ENCODE measurements at places on chromosomes 1 and 21.

GRCh38 chr1:232890340-232890943 lies 60.0 kb upstream of the NTPCR start:
- no peak for DNase-seq

DNA sequence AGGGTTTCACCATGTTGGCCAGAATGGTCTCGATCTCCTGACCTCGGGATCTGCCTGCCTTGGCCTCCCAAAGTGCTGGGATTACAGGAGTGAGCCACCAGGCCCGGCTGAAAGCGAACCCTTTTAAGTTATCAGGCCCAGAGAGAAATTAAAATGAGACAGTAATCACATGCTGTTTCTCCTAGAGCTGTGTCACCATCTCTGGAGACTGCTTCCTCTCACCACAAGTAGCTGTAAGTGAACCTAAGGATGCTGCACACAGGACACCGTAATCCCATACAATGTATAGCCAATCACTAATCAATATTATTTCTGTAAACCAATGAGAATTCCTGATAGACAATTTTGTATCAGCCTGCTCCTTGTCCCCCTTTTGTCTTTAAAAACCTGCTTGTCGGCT lies 5.7 kb upstream of the CSTB start:
- DNase-seq, result no peak

DNA sequence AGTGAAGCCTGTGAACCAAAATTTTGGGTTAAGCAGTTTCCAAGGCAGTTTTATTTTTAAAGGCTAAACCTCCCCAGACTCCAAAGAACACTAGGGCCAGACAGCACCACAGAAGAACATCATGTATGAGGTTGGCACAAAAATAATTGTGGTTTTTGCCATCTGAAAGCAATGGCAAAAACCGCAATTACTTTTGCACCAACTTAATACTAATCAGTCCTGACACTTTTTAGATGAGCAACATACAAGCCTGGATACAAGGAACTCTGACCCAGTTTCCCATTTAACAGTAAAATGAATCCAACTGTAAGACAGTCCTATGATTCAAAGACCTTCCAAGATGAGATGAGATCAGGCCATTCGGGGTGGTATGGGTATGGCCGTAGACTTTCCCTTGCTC lies 46.8 kb downstream of the CNIH3 start:
- DNase-seq, result no peak

- DNase-seq, result no peak
Observed at GRCh38 chr1:46767649-46768282, 31.1 kb upstream of the CYP4B1 start.

- no peak for DNase-seq
Observed at GRCh38 chr1:31757204-31757679, 6.9 kb downstream of the ADGRB2 start.

DNA sequence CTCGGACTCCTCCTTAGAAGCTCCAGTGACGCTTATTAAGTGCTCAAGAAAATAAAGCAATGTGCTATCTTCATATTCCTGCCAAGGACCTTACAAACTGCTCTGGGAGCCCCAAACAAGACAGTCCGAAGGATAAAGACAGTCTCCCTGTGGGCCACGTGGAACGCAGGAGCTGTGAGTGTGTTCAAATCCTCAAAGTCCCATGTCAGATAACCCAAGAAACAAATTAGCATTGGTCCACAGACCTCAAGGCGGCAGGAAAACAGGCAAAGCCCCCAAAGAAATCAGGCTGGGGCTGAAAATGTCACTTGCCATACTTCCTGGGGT lies 3.0 kb upstream of the NAV1 start:
- DNase-seq, result no peak

GRCh38 chr1:217522277-217522676 lies 108.6 kb downstream of the GPATCH2 start:
- no peak for DNase-seq

DNA sequence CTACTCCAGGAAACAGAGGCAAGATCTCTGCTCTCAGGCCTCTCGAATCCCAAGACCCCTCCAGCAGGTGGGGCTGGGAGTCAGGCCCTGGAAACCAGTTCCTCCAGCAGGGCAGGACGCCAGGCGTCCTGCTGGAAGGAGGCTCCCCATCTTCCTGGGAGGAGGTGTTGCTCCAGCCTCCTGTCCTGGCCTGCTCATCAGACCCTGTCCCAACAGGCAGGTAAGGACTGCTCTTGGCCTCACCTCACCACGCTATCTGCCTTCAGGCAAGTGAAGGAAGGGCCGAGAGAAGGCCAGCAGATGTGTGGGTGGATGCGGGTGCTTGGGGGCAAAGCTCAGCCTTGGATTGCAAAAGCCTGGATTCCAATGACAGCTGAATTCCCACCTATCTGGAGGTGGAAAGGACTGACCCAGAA lies 82.9 kb downstream of the SSBP3 start:
- no peak for DNase-seq

DNA sequence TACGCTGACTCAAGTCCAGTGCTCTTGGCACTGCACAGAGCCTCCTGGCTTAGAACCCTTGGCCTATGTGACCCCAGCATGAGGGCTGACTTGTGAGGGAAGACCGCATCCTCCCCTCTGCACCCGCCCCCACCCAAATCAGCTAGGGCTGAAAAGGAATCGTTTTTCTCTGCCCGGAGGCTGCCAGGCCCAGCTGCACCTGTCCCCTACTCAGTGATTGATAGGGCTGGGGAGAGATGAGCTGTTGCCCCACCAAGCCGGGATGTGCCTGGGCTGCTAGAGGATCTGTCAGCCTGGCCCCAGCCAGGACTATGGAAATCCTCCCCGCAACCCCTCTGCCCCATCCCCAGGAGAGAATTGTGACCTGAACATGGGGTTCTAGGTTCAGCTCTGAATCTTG lies 20.6 kb downstream of the MYOG start:
- DNase-seq, result no peak

DNA sequence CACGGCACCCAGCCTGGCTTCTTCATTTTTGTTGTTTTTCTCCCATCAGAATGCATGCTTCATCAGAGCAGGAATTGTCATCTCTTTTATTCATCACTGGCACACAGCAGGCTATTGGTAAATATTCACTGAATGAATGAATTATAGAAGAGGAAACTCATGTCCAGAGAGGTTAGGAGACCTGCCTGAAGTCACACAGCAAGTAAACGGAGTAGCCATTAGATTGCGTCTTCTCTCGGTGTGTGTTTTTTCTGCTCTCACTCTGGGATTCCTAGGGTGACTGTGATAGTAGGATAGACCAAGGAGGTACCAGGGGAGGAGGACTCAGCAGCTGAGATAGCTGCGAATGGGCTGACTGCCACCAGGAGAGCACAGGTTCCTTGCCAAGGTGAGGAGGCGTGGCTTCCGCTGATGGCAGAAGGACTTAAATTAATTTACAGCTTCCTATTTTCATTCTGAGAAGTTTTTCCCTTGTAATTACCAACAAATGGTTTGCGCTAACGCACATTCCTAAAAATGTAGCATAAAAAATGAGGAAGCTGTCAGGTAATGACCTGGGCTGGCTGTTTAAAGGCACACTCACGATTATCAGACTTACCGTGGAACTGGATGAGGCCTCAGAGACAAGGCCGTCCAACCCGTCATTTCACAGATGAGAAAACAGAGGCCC lies 4.5 kb upstream of the NCMAP start:
- no peak for DNase-seq

- DNase-seq, result no peak
Observed at GRCh38 chr1:212774584-212774983, 17.0 kb downstream of the NSL1 start.

DNA sequence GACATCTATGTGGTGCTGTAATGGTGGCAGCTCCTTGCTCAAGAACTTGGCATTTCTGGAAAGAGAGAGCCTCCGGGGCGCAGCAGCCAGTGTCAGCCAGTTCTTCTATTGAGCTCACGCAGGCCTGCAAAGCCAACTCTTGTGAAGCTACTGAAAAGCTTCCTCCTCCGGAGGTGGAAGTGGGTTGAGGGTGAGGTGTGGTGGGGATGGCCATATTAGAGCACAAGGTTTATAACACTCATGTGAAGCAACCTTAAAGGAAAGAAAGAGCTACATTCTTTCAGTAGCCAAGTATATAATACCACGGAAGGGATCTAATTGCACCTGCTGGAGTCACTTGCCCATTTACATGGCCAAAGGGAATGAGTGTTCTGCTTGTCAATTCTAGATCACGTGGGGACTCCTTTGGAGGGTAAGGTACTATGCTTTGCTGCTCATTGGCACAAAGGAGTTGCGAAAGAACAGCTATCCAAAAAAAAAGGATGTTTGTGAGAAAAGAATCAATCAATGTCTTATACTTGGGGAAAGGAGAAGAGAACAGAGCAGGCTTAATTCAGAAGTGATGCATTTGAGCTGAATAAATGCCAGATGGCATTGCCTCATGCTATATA lies 18.3 kb upstream of the MAP10 start:
- no peak for DNase-seq

DNA sequence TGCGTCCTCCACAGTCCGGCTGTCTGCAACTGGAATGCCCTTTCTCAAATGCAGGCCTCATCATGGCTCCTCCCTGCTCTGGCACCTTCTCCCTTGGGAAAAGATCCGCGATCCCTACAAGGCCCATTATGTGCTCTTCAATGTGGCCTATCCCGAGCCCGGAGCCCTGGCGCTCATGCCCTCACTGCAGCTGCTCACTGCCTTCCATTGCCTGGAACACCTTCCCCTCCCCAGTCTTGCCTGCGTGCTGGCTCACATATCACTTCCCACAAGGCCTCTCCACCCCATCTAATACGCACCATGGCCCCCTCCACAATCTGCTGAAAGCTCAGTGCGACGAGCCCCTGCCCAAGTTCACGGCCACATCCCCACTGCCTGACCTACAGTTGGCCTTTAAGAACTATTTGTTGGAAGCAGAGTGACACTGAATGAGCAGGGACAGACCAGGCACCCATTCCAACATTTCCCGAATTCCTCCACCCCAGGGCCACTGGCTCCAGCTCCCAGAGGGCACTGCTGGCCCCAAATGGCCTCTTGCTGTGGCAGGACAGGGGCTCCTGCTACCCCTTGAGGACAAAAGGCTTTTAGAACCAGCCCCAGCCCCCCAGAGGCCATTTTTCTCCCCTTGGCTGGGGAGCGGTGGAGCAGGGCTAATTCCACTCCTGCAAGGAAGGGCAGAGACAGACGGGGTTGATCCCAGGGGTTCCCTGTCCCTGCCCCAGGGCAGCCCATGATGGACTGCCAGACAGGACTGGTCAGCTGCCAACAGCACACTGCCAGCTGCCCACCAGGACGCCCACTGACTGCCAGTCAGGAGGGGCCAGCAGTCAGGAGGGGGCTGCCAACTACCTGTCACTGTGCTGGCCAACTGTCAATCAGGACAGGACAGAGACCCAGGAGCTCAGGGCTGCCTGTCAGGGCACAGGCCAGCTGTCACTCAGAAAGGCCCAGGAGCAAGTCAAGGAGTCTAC lies 64.8 kb downstream of the DHRS3 start:
- no peak for DNase-seq

GRCh38 chr1:12078575-12078937 lies 15.5 kb downstream of the TNFRSF8 start:
- DNase-seq, result no peak

GRCh38 chr1:161217831-161218230 lies 2.7 kb downstream of the FCER1G start:
- DNase-seq, result no peak

- DNase-seq, result no peak
Observed at GRCh38 chr21:27114111-27114510, 147.2 kb upstream of the ADAMTS5 start.

DNA sequence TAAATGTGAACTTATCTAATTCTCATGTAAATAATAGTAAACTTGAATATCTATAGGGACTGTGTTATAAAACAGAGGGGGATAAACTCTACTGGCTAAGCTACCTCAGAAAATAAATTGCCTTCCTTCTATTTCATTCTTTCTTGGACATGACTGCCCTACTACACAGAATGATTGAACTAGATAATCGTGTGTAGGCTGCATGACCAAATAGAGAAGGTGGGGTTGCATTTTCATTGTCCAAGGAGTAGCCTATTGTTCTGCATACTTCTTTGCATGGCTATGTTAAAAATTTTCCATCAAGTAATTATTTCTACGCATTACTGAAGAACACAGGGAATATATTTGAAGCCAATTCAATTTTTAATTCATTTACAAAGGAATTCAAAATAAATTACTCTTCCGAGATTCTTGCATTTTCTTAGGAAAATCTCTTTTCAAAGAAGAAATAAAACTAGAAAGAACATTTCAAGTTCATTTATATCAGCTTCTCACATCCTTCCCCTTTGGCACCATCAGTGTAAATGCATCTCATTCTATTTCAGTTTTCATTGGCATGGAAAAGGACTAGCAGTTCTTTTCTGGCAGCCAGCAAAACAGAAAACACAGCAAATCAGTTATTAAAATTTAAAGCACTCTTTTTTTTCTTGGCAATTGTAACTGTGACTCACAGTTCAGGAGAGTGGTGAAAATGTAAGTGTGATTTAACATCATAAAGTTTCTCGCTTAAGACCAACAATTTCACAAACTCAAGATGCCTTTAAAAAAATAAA lies 714.7 kb downstream of the NCAM2 start:
- DNase-seq, result no peak

- DNase-seq, result no peak
Observed at GRCh38 chr1:95994643-95995042, 726.9 kb upstream of the PTBP2 start.

DNA sequence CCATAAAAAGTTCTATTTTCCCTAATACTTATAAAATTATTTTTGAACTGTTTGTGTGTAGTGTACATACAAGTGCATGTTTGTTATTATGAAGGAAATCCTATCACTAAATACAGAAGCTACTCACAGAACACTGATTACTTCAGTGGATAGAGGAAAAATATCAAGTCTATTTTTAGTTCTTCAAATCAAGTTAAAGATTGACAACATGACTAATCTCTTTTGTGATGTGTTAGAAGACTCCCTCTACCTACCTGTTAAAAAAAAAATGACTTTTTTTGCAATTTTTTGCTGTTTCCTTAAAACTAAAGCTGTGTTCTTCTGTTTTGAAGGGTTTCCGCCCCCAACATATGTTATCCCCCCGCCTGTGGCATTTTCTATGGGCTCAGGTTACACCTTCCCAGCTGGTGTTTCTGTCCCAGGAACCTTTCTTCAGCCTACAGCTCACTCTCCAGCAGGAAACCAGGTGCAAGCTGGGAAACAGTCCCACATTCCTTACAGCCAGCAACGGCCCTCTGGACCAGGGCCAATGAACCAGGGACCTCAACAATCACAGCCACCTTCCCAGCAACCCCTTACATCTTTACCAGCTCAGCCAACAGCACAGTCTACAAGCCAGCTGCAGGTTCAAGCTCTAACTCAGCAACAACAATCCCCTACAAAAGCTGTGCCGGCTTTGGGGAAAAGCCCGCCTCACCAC lies 45.5 kb downstream of the NCF2 start:
- DNase-seq, result no peak

- DNase-seq, result peak; percentile 61
Observed at GRCh38 chr1:3611170-3612019, at the start of gene MEGF6. TSS of gene MEGF6 (minus strand) at chr1:3611508. CDS start at chr1:3611268, 240 bp downstream.

GRCh38 chr1:228944296-228944695 lies 209.0 kb downstream of the RHOU start:
- no peak for DNase-seq

DNA sequence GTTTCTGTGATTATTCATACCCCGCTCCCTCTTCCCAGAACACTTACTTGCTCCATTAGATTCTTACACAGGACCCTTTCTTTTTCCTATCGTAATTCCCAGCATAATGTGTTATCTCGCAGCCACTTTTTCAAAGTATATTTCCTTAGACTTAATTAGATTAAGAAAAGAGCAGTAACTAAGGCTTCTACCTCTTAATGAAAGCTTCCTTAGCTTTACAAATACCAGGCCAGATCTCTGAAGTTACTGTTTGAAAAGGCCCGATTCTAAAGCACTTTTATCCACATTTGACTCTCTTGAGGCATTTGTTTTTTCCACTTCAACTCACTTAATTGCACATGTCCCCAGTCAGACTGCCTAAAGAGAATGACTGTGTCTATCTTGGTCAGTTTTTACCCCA lies 1264.3 kb upstream of the ADGRL2 start:
- no peak for DNase-seq
